ENCODE measurements at places on chromosomes 16 and 17.

DNA sequence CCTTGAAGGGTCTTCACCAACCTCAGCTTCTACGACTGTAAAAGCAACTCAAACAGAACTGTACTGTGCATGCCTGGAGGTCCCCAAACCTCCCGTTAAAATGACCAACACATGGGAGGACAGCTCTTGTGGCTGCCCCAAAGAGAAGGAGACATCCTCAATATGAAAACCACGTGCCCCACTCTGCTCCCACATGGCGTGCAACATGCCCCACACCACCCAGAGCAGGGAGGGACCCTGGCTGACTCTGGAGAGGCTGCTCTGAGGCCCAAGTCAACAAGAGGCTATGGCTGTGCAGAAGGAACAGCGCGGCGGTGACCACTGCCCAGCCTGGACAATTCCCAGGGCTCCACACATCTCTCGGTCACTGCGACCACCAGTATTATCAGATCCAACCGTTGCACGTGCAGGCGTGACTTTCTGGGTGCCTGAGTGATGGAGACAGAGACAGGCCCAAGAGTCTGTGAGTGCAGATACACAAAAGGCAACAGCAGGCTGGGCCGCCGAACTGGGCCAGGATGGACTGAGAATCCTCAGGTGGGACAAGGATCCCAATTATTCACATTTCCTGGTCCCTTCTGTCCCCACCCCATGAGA lies 1.4 kb downstream of the PLD6 start:
- no peak for DNase-seq

- no peak for DNase-seq
These were observed 67.0 kb downstream of the PRMT7 start for GRCh38 chr16:68377667-68378393.

DNA sequence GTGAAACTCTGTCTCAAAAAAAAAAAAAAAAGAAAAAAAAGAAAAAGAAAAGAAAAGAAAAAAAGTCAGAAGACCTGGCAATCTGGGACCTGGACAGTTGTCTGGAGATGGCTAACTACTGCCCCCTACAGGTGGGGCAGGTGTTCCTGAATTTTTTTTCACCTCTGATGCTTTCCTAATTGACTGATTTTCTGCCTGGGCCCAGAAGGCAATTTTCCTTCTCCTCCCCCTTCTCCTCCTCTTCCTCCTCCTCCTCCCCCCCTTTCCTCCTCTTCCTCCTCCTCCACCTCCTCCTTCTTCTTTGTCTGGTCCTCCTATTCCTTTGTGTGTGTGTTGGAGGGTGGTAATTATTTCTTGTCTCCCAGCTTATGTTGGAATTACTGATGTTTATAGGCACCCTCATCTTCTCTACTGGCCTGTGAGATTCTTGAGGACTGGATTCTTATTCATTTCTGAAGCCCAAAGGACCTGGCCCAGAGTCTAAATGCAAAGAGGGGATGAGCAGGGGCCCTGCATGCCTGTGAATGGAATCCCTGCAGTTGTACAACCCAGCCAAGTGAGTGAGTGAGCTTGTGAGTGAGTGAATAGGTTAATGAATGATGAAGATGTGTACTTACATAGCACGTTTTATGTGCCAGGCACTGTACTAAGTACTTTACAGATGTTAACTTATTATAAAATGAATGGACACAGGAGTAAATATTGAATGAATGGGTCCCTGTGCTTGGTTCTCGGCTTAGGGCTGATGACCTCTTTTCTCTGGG lies 26.9 kb downstream of the IRX5 start:
- no peak for DNase-seq

- no peak for DNase-seq
These were observed 25.7 kb downstream of the SCNN1B start for GRCh38 chr16:23327836-23328235.

GRCh38 chr17:16140854-16141253 lies 74.5 kb downstream of the NCOR1 start:
- no peak for DNase-seq

- DNase-seq: no peak
These were observed 22.1 kb upstream of the NAT9 start for GRCh38 chr17:74798239-74798707.

- no peak for DNase-seq
These were observed 228.8 kb downstream of the SEC14L1 start for GRCh38 chr17:77369544-77369971.

All from NCI-H1048 (cell line).